ENCODE measurements at places on chromosomes 12 and 14.

GRCh38 chr14:40280652-40281051 is 848.4 kb upstream of the FBXO33 start:
- no peak for DNase-seq

DNA sequence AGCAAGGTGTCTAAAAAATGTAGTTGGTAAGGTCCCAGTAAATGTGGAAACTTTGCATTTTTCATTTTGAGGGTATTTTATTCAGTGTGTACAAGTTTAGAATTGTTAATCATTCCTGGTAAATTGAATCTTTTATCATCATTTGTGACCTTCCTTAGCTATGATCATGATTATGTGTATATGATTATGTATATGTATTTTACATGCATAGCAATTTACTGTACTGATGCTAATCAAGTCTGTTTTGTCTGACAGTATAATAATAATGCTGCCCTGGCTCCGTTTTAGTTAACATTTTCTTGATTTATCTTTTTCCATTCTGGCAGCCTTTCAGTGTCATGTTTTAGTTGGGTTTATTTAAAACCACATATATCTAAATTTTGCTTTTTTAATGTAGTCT is 9.4 kb downstream of the WASHC4 start:
- no peak for DNase-seq

DNA sequence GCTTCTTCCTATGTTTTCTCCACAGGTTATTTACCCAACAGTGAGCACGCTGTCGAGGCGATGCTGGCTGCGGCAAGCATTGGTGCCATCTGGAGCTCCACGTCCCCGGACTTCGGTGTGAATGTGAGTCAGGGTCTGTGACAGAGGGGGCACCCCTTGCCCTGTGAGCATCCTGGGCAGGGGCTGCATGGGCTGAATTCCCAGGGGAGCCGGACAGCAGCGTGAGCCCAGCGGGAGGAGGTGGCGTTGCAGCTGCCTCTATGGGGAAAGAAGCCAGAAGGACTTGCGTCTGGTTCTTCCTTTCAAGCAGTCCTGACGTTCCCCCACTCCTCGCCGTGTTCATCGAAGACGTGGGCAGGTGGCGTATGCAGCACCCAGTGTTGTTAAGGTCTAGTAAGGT is 26.2 kb downstream of the AACS start:
- no peak for DNase-seq

DNA sequence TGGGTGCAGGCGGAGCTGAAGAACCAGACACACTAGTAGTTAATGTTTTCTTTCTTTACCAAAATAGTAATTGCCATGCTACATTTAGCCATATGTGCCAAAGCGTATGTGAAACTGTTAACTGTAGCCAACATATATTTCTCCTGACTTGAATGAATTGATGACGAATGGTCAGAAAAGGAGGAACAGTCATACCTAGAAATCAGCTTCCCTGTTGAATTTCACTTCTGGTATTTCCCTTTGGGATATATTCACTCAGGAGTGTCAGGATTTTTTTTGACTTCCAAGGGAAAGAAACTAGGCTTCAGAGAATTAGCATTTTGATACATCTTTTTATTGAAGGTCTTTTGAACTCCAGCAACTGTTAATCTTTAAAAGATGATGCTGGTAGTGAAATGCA is 87.0 kb downstream of the ERC1 start:
- DNase-seq, result peak; percentile 50

- no peak for DNase-seq
Measured at GRCh38 chr14:51732494-51733112, 80.9 kb downstream of the FRMD6 start.
